LHCN-M2 (cell line): ENCODE measurements at places on chromosomes 7 and 10. TPM values are rescaled to one million over a fixed set of nuclear protein-coding genes. Genes with fewer than 3 reads are reported as not detected.

DNA sequence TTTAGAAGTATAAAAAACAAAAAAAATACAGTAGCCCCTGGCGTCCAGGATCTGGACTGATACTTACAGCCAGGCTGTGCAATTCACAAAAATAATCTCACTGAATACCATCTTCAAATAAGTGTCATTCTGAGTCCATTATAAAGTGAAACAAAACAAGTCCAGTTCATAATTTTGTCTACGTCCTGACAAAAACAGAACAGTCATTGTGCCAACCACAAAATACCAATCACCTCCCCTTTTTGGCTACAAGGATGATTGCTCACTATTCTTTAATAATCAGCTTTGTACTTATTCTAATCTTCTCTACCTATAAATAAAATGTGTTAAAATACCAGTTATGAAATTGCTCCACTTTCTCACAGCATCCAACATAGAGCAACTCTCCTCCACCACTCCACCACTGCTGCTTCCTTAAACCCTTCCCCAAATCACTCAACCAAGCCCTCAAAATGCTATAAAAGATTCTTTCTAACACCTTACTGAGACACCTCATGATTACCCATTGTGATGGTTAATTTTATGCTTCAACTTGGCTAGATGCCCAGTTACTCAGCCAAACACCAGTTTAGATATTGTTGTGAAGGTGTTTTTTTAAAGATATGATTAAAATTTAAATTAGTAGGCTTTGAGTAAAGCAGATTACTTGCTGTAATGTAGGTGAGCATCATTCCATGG, 479.8 kb upstream of the SEMA3A start:
- peak; percentile 49 for DNase-seq

DNA sequence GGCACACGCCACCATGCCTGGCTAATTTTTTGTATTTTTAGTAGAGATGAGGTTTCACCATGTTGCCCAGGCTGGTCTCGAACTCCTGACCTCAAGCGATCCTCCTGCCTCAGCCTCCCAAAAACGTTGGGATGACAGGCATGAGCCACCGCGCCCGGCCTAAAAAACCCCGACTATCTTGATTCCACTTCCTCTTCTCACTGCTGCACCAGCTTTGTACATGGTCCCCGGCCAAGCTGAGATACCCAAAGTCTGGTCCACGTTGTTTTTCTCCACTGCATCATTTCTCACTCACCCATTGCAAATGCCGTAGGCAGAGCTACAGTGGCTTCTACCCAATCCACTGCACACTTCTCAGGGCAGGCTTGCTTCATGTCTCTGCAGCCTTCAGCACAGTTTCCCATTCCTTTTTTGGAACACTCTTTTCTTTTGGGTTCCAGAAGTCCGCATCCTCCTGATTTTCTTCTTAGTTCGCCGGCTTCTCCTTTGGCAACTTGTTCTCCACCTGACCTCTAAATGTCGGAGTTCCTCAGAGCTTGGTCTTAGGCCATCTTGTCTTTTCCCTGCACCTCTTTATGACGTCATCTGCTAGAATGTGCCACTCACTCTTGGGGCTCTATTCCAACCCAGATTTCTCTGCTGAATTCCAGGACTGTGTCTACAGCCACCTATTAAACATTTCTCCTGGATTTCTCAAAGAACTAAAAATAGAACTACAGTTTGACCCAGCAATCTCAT, 6.0 kb upstream of the GNB2 start:
- no peak for DNase-seq

- no peak for DNase-seq
These were observed 183.9 kb upstream of the WDR11 start for GRCh38 chr10:120667276-120667675.

DNA sequence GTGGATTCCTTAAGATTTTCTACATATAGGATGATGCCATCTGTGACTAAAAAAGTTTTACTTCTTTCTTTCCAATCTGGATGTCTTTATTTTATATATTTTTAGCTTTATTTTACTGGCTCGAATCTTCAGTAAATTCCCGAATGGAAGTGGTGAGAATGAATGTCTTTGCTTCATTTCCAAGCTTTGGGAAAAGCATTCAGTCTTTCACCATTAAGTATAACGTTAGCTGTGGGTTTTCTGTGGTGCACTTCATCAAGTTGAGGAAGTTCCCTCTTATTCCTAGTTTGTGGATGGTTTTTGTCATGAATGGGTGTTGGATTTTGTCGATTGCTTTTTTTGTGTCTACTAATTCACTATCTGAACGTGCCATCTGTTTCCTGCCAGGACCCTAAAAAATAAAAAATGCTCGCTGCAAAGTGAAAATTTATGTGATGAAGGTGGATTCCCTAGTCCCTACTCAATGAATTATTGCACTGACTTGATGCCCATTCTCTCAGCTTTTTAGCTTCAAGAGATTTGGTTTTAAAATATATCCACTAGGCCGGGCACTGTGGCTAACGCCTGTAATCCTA, 90.2 kb upstream of the CARD11 start:
- DNase-seq = no peak

Gene ATG9B
- total RNA-seq = 0.06 TPM in 2 replicates

Gene LRRD1
- 0.06 TPM in 1 of 2 replicates, not detected in the other for total RNA-seq

DNA sequence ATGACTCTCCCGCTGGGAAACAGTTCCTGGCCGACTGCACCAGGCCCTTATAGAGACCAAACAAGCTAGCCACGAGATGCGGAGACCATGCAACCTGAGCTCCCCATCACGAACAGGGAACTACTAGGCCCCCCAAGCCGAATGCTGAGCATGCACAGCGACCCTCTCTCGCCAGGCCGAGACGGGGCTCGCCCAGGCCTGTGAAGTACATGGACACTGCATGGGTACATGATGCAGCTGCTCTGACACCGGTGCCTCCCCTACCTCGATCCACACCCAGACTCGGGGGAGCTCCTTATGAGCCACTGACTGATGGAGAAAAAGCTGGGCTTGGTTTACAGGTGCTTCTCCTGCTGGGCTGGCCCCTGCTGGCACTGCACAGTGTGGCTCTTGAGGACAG, 72.2 kb upstream of the RHEB start:
- no peak for DNase-seq

GRCh38 chr7:79293655-79294142, 159.8 kb downstream of the MAGI2 start:
- peak; percentile 51 for DNase-seq

DNA sequence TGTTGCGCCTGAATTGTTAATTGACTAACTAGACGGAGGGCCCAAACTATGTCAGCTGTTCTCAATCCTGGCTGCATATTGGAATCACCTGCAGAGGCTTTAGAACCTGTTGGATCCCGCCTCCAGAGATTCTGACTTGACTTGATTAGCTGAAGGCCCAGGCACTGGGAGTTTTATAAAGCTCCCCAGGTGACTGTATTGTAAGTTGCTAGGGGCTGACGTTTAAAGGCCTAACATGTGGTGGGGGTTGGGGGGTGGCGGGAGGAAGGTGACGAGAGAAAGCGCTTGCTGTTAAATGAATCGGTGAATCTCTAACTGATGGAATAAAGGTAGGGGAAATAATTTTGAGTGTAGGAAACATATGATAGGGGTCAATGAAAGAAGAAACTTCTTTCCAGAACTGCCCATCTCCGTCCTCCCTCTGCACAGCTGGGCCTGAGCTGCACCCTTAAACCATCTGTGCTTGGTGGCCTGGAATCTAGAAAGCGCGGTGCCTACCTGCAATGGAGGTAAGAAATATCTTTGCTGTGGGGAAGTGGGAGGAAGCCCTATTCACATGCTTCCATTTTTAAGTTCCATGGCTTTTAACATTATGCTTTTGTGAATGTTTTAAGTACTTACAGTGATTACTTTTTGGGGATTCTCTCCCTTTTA, 225.0 kb upstream of the FAM3C start:
- no peak for DNase-seq

Gene NEUROG3
- not detected in 2 replicates for total RNA-seq
